Esophagus squamous epithelium (tissue), 5 donors: ENCODE measurements at places on chromosomes 1 and 21.

DNA sequence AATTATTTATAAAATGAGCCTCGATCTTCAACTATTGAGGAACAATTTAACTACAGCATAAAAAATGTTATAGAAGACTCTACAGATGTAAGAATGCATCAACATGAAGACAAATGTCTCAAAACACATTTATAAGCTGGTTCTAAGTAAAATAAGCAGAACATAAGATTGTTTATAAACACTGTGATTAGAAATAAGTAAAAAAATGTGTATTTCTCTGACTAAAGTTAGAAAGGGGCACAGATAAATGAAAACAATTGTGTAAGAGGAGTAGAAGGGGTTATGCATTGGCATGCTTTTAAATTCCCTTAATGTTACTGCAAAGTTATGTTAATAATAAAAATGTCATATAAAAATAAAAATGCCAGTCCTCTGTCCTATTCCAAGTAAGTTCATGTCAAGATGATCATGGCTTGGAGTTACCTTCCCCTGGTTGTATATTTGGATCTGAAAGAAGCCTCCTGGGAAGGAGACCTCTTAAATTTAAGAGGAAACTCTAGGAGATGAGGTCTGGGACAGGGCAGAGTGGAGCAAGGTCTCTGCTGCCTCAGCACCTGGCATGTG lies 70.2 kb upstream of the FAM20B start:
- DNase-seq, result no peak

- no peak for DNase-seq
These were observed 19.4 kb downstream of the COL6A1 start for GRCh38 chr21:46000731-46001641.

- DNase-seq, result no peak
These were observed 303.9 kb downstream of the SEC16B start for GRCh38 chr1:177665935-177666334.

DNA sequence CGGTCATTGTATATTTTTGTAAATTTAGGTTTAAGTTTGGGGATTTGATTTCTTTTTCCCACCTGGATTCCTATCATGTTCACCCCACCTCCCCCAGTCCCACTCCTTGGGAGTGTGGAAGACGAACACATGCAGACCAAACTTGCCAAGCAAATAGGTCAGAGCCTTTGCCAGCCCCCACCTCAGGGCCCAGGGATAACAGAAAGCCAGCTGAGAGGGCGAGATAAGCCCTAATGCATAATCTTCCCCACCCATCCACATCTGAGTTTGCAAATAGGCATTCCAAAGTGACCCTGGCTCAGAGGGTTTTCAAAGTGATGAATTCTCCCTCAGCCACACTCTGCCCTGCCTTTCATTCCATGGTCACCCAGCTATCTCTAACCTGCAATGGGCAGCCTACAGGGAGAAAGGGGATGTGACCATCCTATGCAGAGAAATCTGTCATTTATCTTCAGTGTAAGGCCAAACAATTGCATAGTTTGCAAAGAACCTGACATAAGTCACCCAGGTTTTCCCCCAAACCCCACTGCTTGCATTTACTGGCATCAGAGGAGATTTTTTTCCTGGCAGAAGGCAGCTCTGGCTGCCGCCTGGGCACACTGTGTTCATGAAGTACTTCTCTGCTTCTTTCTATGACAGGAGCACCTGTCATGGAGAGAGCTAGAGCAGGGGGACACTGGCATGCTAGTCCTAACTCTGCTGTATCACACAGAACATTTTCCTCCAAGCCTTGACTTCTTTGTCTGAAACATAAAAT lies 69.0 kb upstream of the NFIA start:
- no peak for DNase-seq

DNA sequence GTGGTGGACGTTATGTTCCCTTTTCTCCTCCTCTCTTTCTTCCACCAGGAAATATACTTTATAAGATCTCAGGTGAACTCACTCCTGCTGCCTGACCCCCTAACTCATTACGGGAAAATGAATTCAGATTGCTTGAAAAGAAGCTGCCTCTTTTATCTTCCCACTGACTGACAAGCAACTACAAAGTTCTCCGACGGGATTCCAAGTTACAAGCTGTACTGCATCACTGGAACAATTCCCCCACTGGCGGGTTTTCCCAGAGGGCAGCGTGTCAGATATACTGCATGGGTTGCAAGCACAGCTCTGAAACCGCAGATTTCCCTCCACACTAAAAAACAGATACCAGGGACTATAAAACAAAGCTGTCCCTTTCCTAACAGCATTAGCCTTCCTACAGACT lies 390.6 kb downstream of the KCTD3 start:
- no peak for DNase-seq

- DNase-seq, result no peak
These were observed 74.8 kb downstream of the SIK1 start for GRCh38 chr21:43352154-43352537.

DNA sequence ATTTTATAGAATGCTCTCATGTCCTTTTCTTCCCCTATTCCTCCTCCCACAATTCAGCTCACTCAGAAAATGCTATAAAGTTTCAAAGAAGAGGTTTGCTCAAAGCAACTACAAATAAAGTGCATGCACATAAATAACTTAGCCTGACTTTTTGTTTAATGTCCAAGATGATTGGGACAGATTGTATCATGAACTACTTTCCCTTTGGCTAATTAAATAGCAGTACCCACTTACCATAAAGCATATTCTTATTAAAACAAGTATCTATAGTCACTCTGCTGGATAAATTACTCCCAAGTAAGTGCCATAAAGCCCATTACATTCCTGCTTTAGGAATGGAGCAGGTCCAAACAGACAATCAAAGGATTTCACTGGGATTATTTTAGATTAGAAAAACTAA lies 576.0 kb downstream of the LMO4 start:
- no peak for DNase-seq

DNA sequence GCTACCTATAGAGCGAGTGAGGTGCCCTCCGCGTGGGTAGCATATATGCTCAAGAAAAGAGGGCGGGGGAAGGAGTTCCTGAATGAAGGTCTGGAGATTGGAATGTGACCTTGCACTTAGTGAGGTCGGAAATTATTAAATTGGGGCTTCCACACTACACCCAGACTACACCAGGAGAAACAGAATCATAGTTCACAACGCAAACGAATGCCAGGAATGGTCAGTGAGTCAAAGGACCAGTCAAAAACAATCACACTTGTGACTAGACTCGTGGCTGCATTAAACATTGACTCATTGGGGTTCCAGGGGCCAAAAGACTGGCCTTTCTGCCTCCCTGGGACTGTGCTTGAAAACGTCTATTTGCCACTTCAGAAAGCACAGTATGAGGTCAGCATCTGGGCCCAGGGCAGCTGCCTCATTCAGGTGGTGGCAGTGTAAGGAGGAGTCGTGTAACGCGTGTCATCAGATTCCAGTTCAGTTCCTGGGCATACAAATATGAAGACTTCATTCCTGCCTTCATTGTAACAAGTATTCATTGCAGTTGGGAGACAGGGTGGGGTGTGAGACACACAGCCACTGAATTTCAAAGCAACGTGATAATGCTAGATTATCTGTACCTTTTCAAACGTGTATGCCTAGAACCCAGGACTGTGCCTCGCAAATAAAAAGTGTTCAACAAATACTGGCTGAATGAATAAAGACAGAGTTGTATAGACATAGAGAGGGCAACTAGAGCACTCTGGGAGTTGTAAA lies at the start of gene YOD1:
TSS of gene YOD1 (minus strand) at position 18 of the 753 bp plus-strand sequence. CDS start 178 bp downstream, outside the sequence.
- no peak for DNase-seq

- DNase-seq, result no peak
These were observed 182.2 kb downstream of the DHRS3 start for GRCh38 chr1:12435639-12436344.

DNA sequence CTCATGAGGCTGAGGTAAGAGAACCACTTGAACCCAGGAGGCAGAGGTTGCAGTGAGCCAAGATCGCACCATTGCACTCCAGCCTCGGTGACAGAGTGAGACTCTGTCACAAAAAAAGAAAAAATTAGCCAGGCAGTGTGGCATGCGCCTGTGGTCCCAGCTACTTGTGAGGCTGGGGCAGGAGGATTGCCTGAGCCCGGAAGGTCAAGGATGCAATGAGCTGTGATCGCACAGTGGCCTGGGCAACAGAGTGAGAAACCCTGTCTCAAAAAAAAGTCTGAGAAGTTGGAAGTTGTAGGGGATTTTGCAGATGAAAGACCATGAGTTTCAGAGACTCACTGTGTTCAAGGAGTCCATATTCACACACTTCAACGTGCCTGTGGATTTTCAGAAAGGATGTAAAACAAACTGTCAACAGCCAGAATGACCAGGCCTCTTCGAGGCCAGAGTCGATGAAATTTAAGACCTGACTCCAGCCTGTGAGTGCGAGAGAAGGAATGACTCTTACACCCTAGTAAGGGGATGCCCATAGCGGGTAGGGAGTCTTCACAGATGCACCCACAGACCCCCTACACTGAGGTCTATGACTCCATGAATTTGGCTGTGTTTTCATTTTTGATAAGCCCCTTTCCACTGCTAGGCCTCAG lies 2.2 kb downstream of the S100A13 start:
- DNase-seq, result no peak

DNA sequence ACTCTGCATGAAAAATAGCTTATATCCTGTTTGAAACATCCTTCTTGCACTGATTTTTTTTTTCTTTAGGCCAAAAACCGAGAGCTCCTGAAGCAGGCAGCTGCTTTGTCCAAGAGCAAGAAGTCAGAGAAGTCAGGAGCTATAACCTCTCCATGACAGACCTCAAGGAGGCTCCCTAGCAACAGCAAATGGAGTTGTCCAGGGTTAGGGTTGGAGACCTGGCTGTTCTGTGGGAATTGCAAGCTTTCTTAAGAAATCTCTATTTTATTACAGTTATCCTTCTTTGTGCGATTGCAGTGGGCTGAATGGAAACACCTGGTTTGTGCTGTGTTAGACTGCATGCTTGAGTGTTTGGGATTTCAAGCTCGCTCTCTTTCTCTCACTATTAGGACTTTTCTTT lies 12.6 kb upstream of the STX12 start:
- no peak for DNase-seq

DNA sequence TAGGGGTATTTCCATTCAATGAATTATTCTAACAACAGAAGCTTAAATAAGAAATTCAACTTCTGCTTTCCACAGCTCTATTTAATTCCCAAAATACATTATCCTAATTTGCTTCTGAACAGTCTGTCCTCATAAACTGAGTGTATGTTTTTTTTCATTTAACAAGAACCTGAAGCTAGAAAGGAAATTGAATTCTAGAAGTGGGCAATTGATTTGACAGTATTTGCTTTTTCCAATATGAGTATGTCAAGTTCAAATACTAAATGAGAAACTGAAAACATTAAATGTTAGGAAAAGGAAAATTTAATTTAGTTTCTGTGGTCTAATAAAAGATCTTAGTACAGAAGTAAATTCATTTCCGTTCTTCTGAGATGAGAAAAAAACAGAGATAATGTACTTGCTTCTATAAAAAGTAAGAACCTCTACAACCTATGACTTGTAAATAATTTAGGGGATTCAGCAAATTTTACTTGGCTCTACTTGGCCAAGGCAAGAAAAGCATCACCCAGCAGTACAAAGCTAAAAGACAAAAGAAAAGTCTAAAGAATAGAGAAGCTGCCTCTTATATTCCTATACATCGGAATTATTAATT lies 31.1 kb downstream of the RAB3GAP2 start:
- DNase-seq, result no peak

- DNase-seq, result no peak
These were observed 37.6 kb downstream of the PDE4B start for GRCh38 chr1:65830306-65830705.

DNA sequence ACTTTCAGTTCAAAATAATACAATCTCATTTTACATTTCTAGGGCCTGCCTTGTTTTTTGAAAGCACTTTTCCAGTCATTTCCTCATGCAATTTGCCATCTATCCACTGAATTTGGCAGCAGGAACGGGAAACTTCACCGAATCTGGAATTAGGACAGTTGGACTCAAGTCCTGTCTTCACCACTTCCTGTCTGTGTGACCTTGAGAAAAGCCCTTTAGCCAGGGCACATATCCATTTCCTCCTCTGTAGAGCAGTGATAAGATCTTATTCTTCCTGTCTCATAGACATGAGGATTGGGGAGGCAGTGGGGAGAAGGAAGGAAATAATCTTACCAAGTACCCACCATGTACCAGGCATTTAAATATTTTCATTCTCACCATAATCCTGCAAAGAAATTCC lies 12.0 kb downstream of the VAV3 start:
- DNase-seq, result no peak

GRCh38 chr1:43582162-43582566 lies 51.5 kb downstream of the PTPRF start:
- no peak for DNase-seq
